Activated T-cell treated with anti-CD3 and anti-CD28 coated beads, Interleukin-2, amount 50 U/mL, for 48 hours (primary cell): ENCODE measurements at places on chromosomes 2 and 18.

GRCh38 chr2:33023728-33024500 lies 77.2 kb downstream of the LTBP1 start:
- DNase-seq: no peak

DNA sequence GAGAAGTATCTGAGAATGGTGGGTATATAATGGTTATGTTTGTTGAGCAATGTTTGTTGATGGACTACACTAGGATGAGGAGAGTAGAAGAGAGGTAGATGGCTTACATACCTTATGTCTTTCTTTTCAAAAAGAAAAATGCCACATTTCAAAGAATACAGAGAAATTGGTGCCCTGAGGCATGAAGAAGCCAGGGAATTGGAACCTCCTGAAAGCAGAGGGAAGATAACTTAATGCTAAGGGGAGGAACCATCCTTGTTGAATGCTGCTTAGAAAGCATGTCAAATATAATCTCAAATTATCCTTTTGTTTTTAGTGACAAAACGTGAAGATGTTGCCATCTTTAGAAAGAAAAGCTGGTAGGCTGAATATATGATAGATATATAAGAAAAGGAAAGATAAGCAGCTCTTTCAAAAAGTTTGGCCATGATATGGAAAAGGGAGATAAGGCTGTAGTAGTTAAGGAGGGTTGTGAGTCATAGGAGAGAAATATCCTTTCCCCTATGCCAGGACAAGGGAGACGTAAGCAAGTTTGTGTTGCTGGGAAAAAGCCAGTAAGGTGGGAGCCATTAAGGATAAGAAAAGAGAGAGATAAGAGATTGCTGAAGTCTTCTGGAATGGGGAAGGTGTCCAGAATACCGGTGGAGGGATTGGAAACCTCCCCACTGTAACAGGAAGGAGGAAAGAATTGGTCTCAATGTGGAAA lies 66.3 kb downstream of the SCN2A start:
- no peak for DNase-seq

DNA sequence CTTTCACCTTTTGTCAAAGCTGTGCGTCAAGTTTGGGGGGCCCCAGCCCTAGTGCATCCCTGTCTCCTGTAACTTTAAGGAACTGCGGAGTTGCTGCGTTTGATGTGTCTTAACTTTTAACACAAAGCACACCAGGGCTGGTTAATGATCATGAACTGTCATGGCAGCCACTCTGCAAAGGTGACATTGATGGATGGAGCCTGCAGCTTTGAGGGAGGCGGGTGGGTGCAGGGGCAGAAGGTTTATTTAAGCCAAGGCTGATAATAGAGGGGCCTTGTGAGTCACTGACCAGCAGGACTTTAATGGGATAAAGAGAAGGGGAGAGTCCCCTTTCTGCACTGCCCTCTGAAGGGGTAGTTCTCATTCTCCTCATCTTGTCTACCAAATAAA lies 190.2 kb upstream of the GATA6 start:
- DNase-seq: no peak

DNA sequence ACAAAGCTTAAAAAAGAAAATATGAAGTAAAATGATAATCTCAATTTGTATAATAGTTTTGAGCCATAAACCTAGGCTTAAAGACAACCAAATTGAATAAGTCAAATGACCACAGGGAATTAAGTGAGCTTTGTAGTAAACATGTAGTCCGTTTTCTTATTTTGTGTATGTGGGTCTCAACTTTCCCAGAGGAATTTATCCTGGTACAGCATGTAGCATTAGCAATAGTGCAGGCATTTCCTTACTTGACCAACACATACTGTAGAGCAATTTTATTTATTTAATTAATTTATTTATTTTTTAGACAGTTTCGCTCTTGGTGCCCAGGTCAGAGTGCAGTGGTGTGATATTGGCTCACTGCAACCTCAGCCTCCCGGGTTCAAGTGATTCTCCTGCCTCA lies 37.5 kb upstream of the MTCL1 start:
- DNase-seq: no peak

- no peak for DNase-seq
These were observed 111.2 kb upstream of the ST6GAL2 start for GRCh38 chr2:106997204-106997603.

DNA sequence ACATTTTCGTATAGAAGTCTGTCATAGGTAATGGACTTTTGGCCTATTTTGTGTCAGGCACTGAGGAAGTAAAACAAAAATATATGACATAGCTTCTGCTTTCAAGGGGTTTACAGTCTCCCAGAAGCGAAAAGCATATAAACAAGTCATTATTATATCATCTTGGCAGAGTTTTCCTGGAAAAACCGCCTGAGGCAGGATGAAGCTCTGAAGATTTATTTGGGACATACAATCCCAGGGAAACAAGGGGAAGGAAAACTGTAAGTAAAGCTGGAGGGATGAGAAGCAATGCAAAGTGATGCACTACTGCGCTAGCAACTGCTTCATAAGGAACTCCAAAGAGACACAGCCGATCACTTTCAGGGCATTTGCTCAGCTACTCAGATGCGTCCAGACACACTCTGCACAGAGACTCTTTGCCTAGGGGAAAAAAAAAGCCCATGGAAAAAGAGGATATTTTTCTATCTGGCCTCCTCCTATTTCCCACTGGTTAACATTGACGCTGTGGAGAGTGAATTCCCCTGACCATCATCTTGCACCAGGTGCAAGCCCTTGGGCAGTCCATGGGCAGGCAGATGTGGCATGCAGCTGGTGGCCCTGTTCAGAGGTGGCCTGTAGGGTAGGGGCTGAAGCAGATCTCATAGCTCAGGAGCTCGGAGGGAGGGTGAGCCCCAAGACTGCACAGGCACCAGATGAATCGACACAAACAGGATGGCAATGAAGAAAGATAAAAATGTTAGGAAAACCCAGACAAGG lies 158.1 kb downstream of the METTL4 start:
- DNase-seq: no peak
